ENCODE measurements at places on chromosomes 11 and 22. TPM values are rescaled to one million over a fixed set of nuclear protein-coding genes. Genes with fewer than 3 reads are reported as not detected.

Gene PDHX
- total RNA-seq = 32.1 TPM

Gene SLC22A6
- total RNA-seq = not detected

Gene SLC25A22
- 9.4 TPM for total RNA-seq

Gene RTN4RL2
- under 0.01 TPM for total RNA-seq

Gene DERL3
- total RNA-seq = 0.46 TPM

Gene TSKU
- 3.6 TPM for total RNA-seq

Gene WBP2NL
- total RNA-seq = 0.15 TPM

Gene ANKK1
- not detected for total RNA-seq

Gene TRIM49D2
- total RNA-seq = not detected

Gene GPR83
- total RNA-seq = not detected

Gene SYNGR1
- total RNA-seq = 2.6 TPM

Gene APOA5
- total RNA-seq = not detected

Gene DEUP1
- total RNA-seq = not detected

Gene OR51E1
- not detected for total RNA-seq

Gene F2
- not detected for total RNA-seq

Gene MOV10L1
- 14.9 TPM for total RNA-seq

Gene BTBD18
- not detected for total RNA-seq

Gene BCO2
- 0.61 TPM for total RNA-seq

Gene ALG9
- total RNA-seq = 27.0 TPM

Gene NLRP14
- 0.15 TPM for total RNA-seq

Gene APOL6
- total RNA-seq = 11.4 TPM

Gene ROBO3
- total RNA-seq = 17.2 TPM

Gene OR8G5
- not detected for total RNA-seq

Gene SEC14L6
- total RNA-seq = under 0.01 TPM

Gene C11orf86
- not detected for total RNA-seq

All from epithelial cell of umbilical artery (primary cell).